Activated CD8-positive, alpha-beta memory T cell treated with anti-CD3 and anti-CD28 coated beads for 4 hours (primary cell): ENCODE measurements at places on chromosomes 12 and 14.

DNA sequence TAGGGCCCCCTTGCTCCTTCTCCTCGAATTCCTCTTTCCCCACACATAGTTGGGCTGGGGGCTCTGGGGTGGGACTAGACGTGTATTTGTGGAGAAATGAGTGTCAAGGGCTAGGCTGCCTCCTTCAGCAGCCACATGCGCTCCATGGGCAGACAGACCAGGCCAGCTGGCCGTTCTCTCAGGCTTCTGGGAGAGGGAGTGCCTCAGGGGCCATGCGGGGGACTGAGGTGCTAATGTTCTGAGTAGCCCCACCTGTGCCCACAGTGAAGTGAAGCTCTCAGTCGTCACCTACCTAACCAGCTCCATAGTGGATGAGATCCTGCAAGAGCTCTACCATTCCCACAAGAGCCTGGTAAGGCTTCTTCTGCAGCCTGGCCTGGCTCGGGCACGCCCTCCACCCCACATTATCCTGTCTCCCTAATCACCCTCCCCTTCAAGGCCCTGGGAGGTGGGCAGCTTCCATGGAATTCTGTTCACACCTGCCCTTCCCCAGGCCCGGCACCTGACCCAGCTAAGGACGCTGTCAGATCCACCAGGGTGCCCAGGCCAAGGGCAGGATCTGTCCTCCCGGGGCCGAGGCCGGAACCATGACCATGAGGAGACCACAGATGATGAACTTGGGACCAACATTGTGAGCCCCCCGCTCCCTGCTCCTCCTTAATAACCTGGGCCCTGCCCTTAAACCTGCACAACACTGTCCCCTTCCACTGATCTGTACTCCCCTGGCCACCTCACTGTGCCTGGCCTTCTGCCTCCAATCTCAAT is 9.0 kb upstream of the CPNE6 start:
- DNase-seq = no peak

DNA sequence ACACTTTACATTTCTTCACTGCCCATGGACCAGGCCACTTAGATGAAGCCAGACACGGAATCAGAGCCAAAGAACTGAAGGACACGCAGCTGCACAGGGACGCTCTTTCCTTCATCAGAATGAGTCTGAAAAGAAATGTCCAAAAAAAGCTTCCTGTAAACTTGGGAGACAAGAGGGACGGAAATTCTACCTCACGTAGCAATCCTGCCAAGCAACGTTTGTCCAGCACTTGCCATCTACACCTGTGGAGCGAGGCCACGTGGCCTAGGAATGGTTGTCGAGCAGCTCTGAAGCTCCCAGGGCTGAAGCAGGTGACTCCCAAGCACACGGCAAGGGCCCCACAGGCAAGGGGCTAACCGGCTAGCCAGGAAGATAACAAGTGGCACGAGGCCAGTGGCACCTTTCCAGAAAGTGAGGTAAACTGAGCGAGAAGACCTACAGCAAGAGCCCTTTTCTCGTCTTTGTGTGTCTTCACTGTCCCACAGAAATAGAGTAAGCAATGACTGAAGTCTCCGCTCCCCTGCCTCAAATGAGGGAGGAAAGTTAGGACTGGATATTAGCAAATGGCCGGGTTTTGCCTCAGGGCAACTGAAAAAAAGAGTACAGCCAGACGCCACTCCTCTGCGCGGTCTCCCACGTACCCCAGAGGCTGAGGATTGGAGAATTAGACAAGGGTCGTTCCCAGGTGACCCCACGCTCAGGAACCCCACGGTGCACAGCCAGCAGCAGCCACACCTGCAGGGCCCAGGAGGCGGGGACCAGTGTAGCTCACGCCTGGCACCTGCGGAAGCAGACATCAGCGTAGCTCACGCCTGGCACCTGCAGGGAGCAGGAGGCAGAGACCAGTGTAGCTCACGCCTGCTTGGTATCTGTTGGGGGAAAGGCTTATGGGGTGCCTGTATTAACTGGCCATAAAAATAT is 7.7 kb downstream of the ZNF605 start:
- no peak for DNase-seq

GRCh38 chr12:57813971-57814772 is 4.4 kb downstream of the AVIL start:
- no peak for DNase-seq

GRCh38 chr12:123164710-123165261 is 13.9 kb upstream of the PITPNM2 start:
- DNase-seq = no peak

DNA sequence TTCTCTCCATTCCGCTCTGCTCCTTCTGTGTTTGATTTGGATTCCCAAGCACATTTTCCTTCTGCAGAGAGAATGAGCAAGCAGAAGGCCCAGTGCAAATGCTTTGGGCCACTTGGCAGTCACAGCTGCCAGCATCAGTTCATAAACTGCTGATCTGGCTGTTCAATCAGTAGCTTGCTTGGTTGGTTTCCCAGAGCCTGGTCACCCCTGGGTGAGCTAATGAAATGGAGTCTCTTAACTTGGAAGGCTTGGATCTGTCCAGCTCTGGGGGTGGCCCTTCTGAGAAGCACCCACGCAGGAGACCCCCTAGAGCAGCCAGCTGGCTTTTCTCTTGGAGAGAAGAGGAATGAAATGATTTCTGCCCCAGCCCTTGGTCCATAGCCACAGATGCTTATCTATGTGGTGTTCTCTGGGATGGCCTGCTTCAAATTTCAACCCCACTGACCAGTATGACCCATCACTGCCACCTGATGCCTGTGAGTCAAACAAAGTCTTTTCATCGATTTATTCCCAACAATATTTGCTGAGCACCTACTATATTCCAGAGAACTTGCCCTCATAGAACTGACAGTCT is 30.3 kb downstream of the FAIM2 start:
- no peak for DNase-seq

- no peak for DNase-seq
Measured at GRCh38 chr12:87127272-87127671, 871.1 kb upstream of the MGAT4C start.

GRCh38 chr12:52506858-52507715 is 13.1 kb downstream of the KRT5 start:
- DNase-seq = no peak

DNA sequence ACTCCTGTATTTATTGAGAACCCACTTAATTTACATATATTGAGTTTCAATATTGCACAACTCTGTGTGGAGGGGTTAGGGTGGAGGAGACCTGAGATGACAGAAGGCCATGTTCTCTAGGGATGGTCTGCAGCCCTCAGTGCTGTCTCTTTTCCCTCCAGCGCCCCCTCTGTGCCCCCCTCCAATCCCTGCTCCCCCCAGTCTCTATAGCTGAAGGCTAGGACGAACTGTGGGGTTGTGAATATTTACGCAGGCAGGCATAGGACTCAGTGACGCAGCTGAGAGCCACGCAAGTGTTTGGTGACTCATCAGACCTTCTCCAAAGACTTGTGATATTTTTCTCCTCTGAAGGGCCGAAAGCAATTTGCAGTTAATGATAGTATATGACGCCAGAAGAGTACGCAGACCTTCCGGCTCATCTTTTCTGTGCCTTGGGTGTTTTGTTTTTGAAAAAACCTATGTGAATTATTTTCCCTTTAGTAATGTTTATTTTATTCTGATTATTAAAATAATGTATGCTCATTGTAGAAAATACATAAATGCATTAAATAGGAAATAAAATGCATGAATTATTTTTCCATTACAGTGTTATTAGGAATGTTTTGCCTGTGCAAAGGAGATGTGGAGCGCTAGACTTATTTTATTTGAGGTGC is 85.3 kb downstream of the SLC25A47 start:
- DNase-seq = no peak

DNA sequence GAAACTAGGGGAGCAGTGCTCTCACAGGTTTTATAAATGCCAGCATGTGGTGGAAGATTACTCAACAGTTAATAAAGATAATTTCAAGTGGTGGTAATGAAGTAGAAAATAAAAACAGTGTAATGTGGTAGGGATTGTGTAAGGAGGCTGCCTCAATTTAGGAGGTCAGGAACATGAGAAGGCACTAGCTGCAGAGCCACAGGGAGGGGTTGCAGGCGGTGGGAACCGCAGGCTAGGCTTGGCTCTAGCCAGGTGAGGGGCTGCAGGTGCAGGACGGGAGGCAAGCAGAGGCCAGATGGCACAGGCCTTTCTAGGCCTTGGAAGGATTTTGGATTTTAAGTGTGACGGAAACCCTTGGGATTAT is 768 bp downstream of the METTL25 start:
- DNase-seq = no peak

GRCh38 chr12:4974217-4974616 is 64.5 kb downstream of the KCNA1 start:
- DNase-seq = no peak

GRCh38 chr14:103087343-103087835 is 3.4 kb downstream of the LBHD2 start:
- DNase-seq = no peak

DNA sequence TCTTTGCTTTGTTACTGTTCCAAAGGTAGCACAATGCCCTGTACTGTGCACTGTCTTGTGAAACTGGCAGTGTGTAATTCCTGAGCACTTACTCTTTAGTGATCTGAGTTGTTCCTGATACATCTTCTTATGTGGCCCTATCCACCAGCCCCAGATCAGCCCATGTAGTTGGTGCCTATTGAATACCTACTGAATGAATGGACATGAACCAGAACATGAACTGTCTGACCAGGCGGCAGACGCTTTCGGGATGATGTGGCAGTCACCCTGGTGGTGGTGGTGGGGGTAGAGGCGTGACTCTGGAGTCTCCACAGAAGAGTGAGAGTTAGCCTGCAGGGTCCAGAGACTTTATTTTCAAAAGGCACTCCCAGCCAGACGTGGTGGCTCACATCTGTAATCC is 46.6 kb upstream of the PAPOLA start:
- no peak for DNase-seq

GRCh38 chr12:129549656-129550055 is 354.2 kb downstream of the TMEM132D start:
- no peak for DNase-seq

DNA sequence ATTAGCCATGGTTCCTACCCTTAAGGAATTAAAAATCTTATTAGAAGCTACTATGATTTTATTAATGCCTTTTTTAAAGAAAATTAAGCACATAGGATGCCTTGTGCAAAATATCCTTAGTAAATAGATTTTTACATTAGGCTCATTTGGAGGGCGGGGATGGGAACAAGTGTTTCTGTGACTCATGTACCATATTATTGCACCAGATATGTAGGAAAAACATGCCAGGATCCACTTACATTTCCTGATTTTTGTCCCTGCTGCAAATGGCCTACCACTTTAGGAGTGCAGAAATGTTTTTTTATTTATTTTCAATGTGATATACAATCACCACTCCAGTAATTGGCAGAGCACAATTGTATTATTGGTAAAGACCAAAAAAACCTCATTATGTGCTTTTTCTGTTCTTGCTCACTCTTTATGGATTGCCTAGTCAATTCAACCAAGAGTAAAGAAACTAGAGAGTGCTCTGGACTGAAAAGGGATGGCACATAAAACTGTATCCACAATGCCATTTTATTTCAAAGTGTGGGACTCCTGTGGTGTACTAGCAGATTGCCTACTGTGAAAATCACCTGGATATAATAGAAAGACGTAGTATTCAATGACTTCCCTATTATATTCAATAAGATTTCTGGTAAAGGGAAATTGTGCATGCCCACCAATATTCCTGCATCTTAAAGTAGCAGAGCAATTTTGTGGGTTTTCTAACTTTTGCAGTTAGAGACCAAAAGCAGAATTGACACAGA is 86.9 kb downstream of the ANO6 start:
- no peak for DNase-seq

- DNase-seq = no peak
Measured at GRCh38 chr12:83224012-83224411, 537.3 kb downstream of the TMTC2 start.

- DNase-seq = no peak
Measured at GRCh38 chr12:29159661-29160060, 10.6 kb downstream of the FAR2 start.

GRCh38 chr12:90690120-90690519 is 264.9 kb downstream of the CCER1 start:
- DNase-seq = no peak

DNA sequence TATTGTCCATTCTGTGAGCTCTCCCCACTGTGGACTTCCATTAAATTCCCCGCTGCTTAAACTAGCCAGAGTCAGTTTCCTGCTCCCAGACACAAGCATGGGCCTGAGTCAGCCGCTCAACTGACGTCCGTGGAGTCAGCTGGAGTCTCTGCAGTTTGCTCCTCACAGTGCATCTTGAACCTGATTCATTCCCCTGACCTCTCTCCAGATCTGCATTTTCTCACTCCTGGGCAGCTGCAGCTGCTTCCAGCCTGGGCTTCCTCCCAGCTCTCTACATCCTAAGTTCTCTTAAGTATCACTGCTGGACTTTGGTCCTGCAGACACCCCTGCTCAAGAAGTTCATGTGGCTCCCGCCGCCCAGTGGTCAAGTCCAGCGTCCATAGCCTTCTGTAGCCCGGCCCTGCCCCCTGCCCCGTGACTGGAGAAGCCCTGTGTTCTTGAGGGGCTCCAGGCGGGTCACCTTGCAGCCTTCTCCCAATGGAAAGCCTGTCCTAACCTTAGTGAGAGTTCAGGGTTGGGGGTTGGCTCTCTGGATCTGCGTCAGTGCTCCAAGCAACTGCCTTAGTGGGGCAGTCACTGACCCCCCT is 20.0 kb downstream of the NFKBIA start:
- no peak for DNase-seq

- DNase-seq = no peak
Measured at GRCh38 chr12:88325816-88326189, 183.7 kb downstream of the TMTC3 start.

- no peak for DNase-seq
Measured at GRCh38 chr12:131795690-131796410, 32.3 kb upstream of the MMP17 start.

DNA sequence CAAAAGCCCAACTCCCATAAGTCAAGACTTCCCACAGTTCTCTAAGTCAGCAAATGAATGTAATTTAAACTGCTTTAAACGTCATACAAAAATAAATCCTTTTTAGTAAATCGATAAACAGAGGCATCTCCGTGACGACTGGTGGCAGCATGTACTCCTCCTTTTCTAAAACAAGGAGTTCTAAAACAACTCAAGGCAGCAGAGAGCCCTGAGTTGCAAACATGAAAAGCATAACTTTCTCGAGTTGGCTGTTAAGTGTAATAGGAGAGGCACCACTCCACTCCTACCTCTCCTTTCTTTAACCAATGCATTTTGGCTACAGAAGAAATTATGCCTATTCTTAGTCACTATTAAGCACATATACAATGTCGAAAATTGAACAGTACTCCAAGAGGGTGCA is 22.0 kb downstream of the LTBR start:
- DNase-seq = no peak

DNA sequence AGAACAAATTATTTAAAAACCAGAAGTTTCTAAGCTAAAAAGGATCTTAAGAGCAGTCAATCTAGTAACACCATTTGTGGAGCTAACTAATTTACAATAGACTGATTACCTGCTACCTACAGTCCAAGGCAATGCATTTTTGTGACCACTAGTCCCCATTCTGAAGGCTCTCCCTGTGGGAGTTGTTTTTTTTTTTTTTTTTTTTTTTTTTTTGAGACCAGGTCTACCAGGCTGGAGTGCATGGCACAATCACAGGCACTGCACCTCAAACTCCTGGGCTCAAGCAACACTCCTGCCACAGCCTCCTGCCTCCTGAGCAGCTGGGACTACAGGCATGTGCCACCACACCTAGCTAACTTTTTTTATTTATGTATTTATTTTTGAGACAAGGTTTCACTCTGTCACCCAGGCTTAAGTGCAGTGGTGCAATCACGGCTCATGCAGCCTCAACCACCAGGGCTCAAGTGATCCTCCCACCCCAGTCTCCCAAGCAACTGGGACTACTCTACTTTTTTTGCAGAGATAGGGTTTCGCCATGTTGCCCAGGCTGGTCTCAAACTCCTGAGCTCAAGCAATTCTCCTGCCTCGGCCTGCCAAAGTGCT is 3.9 kb downstream of the GNPTAB start:
- no peak for DNase-seq

- no peak for DNase-seq
Measured at GRCh38 chr14:57820581-57820980, 45.3 kb downstream of the SLC35F4 start.
